NCI-H1417 (cell line): ENCODE measurements at places on chromosomes 2 and 18.

DNA sequence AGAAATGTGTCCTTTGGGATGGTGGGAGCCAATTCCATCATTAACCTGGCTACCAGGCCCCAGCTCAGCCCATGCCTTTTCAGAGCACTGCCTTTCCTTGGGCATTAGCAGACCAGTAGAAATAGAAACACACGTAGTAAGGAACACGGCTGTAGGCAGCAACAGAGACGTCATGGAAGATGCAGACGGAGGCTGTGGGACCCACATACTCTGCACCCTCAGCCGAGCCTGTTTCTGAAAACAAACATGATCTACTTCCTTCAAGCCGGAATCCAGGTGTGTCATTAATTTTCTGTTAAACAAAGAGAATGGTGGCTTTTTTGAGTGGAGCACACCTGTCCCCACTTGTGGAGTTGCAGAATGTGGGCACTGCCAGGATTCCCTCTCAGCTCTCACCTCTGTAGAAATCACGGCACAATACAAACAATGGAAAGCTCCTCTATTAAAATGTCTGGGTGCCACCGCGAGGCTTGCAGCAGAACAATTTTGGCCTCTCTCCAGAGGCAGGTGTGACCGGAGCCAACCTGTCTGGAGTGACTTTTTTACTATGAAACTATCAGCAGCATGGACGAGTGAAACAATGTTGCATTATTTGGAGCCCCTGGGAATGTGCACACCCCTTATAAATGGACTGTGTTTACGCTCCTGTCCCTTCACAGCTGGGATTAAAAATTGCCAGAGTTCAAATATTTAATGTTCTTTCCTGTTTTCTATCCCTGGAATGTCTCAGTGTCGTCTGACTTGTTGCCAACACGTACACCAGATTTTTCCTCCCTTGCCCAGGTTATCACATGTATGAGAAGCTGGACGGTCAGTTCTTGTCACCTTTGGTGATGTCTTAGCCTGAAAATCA, 31.7 kb downstream of the SPP2 start:
- DNase-seq = peak; percentile 79

- DNase-seq = peak; percentile 16
Observed at GRCh38 chr2:238108423-238109183, 8.5 kb downstream of the ESPNL start.

DNA sequence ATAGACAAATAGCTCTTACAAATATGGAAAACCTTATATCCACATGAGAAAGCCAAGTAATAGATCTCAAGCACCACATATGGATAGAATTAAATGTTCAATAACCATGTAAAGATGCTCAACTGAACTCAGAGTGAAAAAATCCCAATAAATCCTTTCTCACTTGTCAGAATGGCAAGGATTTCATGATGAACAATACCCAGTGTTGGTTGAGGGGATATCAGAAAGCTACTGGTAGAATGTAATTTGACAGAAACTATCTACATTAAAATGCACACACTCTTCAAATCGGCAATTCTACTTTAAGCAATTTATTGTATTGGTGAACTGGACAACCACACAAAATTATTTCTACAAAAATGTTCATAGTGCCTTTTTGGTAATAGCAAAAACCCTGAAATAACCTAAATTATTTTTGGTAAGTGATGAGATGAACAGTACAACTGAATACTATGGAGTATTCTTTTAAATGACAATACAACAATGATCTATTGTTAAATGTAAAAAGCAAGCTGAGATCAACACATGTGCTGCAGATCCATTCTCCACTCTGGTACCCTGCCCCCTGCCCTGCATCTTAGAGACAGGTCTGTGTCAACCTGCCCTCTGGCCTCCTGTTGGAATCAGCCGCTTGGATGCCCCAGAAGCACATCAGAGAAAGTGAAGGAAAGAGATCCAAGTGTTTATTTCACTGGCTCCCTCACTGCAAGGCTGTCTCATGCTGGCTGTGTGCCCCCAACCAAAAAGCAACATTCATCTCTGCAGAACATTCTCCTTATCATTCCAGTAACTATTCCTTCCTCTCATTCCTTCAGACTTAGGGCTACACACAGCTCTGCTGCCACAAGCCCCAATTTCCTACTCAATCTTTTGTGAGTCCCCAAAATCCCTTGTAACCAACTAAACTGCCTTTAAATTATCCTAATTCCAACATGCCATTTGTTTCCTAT, 442.5 kb downstream of the LRATD1 start:
- DNase-seq = no peak

DNA sequence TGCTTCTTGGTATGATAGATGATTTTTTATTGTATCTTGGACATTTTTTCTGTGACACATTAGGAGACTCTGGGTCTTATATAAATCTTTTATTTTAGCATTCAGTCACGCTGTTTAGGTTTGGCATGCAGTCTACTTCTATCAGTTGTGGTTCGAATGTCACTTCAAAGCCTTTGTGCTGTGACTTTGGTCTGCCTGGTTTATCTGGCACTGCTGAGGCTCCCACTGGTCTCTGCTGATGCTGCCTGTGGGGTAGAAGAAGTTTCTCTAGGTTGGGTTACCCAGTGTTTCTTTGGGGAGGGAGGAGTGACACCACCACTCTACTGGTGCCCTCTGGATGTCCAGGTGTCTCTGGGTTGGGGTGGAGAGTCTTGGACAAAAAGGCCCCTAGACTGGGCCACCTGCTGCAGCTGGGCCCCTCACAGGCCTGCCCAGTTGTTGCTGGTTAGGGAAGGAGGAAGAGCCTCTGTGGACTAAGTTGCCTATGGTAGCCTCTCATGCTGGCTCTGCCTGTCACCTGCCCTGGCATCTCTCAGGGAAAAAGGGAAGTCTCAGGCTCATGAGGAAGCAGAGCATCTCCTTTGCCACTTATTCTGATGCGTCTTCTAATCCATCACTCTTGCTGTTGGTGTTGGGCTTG, 115.4 kb upstream of the HS6ST1 start:
- no peak for DNase-seq

DNA sequence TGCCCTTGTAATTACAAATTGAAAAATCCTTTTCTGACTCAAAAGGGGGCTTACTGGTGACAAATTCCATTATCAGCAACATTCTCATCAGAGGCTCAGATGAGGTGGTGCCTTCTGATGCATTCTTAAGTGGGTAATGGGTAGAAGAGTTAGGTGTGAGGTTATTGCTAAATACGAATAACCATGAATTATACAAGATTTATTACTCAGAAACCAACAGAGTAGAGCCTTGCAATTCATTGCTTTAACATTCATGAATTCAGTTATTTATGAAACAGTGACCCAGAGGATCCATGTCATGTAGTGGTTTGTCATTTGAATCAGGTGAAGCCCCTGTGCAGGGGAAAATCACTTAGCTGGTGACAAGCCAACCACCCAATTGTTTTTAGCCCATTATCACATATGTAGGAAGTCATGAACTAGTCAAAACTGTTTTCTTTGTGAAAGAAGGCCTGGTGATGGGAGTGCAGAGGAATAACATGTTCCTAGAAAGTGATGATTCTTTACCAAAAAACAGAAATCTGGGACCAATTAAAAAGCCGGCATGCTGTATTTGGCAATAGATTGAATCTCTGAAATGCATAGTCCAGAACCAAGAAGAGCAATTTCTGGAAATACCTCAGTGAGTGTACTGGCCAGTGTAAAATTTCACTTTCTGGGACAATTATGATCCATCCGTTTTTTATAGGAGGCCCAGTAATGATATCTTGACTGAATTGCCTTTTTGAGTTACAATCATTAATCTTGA, 70.2 kb downstream of the CRIM1 start:
- DNase-seq = no peak

- no peak for DNase-seq
Observed at GRCh38 chr2:181957668-181958067, 28.0 kb upstream of the PPP1R1C start.

DNA sequence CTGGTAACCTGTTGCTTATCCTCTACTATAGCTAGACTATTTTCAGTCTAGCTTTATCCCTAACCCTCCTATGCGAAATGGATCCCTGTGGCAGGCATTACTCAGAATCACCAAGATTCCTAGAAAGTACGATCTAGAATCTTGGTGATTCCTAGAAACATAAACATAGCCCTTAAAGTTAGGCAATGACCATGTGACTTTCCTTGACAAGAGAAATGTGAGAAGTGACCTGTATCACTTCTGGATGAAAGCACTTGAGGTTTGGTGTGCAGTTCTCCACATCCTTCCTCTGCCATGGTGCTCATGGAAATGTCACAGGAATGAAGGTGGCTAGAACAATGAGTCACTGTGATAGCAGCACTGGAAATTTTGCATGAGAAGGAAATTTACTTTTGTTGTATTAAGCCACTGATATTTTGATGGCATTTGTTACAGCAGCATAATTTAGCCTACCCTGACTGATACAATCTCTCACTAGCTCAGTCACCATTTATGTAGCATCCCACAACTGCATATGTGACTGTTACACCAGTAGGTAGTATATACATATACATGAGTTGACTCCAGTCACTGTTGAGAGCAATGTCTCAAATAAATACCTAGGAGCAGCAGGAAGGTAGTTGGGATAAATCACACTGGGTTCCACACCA, 68.3 kb upstream of the MAPRE2 start:
- no peak for DNase-seq

DNA sequence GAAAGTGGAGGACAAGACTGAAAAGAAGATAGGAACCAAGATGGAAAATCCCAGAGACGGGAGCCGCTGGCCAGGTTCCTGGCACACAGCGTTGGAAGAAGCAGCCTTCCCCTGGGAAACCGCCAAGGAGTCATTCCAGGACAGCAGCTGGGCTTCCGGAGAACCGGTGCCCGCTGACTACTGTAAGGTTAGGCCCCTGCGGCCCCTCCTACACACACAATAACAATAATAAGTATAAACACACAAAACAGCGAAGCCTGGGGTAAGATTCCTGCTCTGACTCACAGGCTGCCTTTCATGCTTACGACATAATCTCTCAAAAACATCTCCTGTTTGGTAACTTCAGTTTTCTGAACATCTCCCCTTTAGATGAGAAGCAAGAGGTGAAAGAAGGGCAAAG, 28.1 kb upstream of the MYCN start:
- no peak for DNase-seq

DNA sequence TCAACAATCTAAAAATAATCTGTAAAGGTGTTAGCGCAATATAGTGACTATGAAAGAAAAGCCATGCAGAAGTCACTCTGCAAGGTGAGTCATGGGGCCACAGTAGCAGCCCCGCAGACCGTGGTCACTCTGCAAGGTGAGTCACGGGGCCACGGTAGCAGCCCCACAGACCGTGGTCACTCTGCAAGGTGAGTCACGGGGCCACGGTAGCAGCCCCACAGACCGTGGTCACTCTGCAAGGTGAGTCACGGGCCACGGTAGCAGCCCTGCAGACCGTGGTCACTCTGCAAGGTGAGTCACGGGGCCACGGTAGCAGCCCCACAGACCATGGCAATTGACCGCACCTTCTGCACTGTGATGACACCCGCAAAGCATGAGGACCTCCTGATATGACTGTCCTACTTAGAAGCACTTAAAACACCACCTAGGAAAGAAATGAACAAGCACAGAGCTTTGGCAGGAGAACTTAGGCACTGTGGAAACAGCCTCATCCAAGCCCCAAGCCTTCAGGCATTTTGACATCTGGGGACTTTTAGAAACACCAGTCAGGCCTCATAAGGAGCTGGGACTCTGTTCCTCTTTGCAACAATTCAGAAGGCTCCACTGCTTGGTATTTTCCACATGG, 70.1 kb downstream of the LDLRAD4 start:
- no peak for DNase-seq

DNA sequence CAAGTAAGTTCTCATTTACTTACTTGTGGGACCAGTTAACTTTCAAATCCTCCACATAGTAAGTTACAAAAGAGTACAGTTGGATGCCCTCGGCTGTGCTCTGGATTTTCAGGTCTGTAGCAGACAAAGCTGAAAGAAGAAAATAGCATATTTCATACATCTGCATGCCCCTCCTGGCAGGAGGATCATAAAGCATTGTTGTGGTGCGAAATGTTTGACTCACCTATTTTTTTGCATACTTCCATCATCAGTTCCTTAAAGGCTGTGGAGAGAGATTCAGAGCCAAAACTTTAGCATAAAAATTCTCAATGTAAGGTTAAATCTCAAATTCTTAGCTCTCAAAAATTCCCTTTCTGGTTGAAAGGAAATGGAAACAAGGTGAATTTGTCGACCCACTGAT, 70.8 kb upstream of the LPIN2 start:
- DNase-seq = no peak

- DNase-seq = peak; percentile 23
Observed at GRCh38 chr2:16320716-16321115, 344.9 kb downstream of the CYRIA start.
